ENCODE measurements at places on chromosomes 7 and 10.

DNA sequence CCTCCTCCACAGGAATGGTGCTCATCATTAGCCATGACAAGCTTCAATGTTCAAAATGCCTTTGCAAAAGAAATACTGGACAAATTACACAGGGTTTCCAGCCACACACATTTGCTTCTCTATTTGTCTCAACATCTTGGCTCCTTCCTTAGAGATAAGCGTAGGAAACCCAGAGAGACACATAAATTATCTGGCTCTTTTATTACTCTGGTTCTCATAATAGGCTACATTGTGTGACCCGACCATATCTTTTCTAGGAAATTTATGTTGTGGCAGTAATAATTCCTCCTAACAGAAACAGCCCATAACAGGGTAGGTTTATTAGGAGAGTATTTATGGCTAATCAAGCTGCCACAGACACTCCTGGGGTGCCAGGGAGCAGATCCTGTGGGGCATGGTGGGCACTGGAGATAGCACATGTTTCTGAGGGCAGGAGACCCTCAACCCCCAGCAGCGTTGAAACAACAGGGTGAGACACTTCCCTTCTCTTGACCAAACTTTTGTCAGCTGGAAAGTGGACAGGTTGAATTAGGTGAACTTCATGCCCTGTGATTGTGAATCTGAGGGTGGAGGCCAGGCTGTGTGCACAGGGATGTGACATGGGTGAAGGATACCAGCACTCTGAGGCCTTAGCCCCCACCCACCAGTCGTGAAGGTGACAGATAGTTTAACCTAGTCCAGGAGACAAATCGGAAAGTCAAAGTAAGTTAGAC, 295.9 kb upstream of the ZNF32 start:
- no peak for DNase-seq

DNA sequence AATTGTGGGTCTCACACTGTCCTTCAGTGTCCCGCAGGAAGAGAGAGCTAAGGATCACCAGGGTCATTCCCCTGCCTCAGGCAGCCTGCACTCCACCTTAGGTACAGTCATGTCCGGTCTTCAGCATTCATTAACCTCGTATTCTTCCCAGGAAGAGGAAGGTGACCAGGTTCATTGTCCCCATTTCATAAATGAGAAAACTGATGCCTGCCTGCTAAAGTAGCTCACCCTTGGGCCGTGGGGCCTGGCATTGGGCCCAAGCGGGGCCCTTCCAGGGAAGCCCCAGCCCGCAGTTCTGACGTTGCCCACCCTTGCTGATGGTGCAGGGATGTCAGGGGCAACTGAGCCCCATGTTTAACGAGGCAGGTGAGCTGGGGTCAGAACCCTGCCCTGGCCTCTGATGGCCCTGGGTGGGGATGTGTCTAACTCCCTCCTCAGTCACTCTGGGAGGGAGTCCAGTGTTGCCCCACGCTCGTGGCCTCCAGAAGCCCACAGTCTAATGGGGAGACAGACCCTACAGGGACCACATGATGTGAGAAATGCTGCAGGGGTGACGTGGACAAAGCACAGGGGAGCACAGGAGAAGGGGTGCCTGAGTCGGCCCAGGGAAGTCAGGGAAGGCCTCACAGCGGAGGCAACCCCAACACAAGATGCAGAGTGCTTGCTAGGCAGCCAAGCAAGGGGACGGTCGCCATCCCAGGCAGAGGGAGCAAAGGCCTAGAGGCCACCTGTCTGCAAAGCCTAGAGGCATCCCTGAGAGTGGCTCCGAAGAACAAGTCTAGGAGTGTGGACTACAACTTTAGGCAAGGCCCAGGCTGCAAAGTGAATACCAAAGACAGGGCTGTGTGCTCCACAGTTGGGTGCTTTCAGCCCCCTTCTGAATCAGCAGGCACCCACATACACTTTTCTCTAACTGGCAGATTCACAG, 25.1 kb downstream of the DDIT4 start:
- DNase-seq = no peak

DNA sequence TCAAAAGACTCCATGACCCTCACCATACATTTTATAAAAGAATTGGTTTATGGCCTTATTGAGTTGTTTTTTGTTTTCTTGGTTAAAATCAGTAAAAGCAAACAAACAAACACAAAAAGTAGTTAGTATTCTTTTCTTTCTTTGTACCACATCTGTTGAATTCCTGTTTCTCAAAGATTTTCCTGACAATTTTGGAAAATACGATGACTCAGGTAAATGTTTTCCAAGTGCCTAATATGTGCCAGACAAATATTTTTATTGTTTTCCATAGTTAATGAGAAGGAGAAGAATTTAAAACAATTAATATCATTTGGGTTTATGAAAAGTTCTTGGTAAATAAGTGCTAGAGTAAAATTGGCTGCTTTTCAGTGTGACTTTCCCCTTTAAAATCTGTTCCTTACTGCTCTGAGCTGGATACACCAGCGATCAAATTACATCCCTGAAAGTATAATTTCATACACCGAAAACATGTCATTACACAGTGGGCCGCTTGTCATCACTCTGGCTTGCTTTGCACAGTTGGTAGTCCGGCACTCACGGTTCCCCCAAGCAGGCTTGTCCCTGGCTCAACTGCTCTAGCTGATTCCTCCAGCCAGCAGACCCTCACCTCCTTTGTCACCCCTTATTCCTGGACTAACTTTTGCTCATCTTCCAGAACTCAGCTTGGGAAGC, 80.5 kb downstream of the TBXAS1 start:
- no peak for DNase-seq

- no peak for DNase-seq
Measured at GRCh38 chr10:71432101-71432905, 35.6 kb downstream of the CDH23 start.

- no peak for DNase-seq
Measured at GRCh38 chr10:48523820-48524758, 80.8 kb downstream of the ARHGAP22 start.

DNA sequence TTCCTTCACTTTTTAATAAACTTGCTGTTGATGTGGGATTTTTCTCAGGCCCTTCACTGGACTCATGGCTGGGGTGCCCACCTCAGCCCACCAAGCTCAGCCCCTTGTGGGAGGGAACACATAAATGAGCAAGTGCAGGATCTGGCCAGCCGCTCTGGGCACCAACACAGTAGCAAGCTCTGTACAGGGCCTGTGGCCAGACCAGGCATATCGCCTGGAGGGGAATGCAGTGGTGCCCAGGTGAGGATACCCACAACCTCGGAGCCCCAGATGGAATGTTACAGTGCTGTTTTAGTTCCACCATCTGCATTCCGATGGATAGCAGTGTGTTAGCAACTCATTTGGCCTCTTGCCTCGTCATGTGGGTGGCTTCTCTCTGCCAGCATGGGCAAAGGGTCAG, 234.6 kb downstream of the PPP1R3A start:
- no peak for DNase-seq

- DNase-seq = no peak
Measured at GRCh38 chr7:23449941-23450340, 20.4 kb downstream of the IGF2BP3 start.

DNA sequence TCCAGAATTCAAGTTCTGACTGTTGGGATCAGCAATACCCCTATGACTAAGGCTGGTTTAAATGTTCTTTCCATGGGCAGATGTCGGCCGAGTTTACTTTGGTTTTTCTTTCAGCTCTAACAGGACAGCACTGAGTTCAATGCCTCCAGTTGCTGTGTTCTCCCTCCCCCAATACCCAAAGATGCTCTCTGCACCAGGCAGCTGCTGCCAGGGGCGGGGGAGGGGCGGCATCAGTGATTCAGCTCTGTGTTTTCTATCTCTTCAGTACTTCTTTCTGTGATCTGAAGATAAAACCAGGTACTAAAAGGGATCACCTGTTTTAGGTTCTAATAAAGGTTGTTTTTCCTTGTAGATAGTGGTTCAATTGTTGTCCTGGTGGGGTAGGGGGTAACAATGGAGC, 576.7 kb upstream of the POT1 start:
- DNase-seq = no peak

DNA sequence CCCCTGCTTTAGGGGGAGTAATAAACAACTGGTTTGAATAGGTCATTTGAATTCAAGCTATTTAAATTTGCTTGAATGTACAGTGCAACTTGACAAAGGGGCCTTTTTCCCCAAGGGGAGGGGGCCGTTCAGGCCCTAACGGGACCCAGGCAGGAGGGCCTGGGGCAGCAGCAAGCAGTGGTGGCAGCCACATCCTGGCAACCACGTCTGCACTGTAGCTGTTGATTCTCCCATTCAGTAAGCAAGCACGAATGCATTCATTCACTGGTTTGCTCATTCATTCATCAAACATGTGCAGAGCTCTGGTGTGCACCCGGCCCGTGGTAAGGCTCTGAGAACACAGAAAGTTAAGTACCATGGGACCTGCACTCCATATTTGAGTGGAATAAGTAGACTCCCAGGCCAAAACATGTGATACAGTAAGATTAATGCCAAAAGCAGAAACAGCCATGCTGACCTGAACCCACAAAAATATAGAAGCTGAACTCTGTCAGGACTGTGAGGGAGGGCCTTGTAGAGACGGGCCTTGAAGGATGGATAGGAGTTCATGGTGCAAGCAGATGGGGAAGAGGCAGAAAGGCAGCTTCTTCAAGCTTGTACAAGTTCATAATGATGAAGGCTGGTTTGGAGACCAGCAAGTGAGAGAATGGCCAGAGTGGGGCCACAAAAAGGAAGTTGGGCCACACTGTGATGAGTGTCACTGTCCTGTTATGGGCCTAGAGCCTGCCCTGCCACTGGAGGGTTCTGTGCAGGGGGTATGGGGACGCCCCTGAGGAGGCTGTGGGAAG, 29.3 kb upstream of the C10orf53 start:
- no peak for DNase-seq

DNA sequence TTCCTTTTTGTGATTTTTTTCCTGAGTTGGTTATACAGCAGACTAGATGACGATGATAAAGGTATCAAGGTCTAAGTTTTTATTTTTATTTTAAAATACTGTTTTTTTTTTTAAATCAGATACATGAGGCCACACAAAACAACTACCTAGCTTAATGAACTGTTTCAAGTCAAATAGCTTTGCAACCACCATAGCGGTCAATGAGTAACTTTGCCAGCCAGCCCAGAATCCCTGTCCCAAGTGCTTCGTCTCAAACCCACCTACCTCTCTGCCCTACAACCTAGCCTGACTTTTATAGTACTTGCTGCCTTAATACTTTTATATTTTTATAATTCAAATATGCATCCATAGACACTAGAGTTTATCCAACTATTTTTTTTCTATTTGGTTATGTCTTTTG, 676.5 kb downstream of the NRG3 start:
- no peak for DNase-seq

- DNase-seq = no peak
Measured at GRCh38 chr10:3876350-3876962, 91.4 kb upstream of the KLF6 start.

- no peak for DNase-seq
Measured at GRCh38 chr7:155979994-155980393, 167.7 kb upstream of the SHH start.

- DNase-seq = no peak
Measured at GRCh38 chr7:138857728-138858127, 59.7 kb upstream of the ATP6V0A4 start.

- DNase-seq = no peak
Measured at GRCh38 chr10:84397735-84398144, 69.4 kb downstream of the CCSER2 start.

DNA sequence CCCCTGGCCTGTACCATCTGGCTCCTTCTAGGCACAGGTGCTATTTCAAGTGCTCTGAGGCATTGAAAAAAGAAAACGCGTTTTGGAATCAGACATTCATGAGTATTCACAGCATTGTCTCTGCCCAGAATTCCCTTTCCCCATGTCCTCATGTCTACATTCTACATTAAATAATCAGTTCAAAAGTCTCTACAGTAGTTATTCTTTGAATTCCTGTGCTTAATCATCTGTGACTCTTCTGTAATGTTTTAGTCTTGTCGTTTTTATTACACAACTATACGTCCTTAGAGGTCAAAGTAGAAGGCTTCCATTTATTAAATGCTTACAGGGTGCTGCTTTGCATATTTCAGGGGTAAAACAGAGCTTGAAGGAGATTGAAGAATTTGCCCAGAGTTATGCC, 95.7 kb downstream of the BICC1 start:
- DNase-seq = no peak

DNA sequence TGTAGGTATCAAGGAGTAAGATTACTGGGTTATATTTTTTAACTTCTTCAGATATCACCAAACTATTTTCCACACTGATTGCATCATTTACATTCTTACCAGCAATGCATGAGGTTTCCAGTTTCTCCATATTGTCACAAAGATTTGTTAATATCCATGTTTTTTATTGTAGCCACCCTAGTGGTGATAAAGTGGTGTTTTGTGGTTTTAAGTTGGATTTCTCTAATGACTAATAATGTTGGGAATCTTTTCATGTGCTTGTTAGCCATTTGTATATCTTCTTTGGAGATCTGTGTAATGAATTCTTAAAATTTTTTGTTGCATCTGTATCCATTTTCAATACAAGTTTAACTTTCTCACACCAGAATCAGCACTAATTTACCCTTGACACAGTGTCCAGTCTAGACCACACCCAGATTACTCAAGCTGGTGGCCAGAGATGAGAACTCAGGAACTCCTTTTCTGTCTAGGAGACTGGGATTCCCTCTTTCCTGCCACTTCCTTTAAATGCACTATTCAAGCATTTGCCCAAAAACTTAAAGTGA, 67.0 kb upstream of the PLXDC2 start:
- no peak for DNase-seq

GRCh38 chr7:15749631-15750030, 63.1 kb upstream of the MEOX2 start:
- no peak for DNase-seq

GRCh38 chr7:19508821-19509220, 200.0 kb downstream of the POLR1F start:
- DNase-seq = no peak

- DNase-seq = peak; percentile 50
Measured at GRCh38 chr7:142516038-142516501, 233.2 kb upstream of the PRSS1 start.

GRCh38 chr10:3622845-3623621, 162.0 kb downstream of the KLF6 start:
- no peak for DNase-seq

DNA sequence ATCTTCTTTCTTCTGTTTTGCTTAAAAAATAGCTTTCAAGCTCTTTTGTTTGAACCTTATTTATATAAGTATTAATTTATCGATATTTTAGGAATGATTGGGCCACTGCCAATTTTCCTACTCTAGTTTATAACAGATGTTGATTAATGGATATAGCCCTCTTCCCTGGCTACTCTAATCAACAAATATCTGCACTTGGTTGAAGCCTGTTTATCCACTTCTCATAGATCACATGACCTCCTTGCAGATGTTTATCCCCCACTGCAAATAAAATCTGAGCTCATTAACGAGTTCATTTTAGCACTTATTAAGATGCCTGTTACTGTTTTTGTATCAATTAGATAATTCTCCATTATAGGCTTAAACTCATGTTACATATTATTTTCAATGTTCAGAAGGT, 715.3 kb downstream of the CNTNAP2 start:
- no peak for DNase-seq

- DNase-seq = no peak
Measured at GRCh38 chr7:44043902-44044301, 600 bp upstream of the DBNL start.

- DNase-seq = no peak
Measured at GRCh38 chr10:67308912-67309311, 383.1 kb downstream of the LRRTM3 start.

- DNase-seq = no peak
Measured at GRCh38 chr10:64101606-64102263, 580.5 kb downstream of the REEP3 start.

GRCh38 chr7:11021468-11021867, 47.8 kb downstream of the PHF14 start:
- no peak for DNase-seq

All from AG09319 (cell line).